ENCODE measurements at places on chromosomes 4 and X.

DNA sequence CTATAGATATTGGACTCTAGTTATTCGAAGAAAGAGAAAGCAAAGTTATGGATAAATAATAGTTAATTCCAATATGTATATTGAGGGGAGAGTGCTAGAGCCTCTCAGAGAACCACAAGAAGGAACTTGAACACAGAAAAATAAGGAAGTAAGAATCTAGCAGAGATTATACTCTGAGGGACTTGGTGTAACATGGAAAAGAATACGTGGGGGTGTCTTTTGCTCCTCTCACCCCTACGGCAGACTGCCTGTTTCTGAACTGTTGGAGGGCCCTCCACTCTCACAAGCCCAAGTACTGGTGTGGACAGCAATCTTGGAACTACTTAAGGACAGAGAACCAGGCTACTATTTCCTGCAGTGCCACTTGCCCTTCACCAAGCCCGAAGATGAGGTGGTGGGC lies 1174.4 kb upstream of the PCDH10 start:
- DNase-seq: no peak

DNA sequence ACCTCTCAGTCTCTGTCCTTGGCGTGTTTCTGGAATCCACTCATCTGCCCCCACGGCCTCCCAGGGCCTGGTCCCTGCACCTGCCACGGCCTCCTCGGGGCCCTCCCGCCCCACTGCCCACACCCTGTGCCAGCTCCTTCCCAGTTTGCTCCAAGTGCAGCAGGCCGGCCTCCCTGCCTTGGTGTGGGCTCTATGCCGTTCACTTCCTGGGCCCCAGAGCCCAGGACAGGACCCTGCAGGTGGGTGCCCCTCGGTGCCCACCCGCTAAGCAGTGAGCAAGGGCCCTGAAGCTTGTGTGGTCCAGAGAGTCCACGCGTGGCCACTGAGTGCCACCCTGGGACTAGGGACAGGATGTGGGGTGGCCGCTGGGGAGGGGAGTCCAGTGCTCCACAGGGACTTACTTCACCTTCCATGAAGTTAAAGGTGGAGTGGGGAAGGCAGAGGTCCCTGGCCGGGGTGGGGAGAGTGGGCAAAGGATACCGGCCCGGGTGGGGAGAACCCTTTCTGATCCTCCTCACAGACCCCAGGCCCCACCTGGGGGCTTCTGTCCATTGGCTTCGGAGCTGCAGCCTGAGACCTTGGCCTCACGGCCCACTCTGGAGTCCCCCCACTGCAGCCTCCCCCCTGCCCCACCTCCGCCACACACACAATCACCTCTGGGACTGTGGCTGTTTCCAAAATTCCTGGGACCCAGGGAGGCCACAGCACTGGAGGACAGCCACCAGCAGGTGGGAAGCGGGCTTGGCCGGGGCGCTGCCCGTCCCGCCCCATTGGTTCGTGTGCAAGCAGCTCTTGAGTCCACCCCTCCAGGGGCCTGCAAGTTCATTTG lies 60.0 kb upstream of the NKX1-1 start:
- no peak for DNase-seq

GRCh38 chrX:104166735-104167436 lies 633 bp downstream of the FAM199X start:
- DNase-seq: no peak

DNA sequence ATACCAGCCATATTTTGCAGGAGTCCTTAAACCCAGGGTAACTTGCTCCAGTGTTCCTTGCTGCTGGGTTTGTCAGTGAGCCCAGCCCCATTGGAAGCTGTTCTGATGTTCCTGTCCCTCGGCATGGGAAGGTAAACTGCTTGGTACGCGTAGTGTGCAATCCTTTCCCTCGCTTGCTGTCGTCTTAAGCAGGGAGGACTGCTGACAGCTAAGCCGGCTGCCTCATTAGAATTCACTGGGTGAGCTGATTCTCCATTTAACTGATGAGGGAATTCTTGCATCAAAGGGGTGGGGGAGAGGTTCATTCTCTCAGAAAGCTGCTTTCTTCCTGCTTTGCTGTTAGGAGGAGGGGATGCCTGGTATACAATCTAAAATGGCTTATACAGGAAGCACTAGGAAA lies 164.6 kb downstream of the MID1IP1 start:
- no peak for DNase-seq

GRCh38 chrX:140817943-140818342 lies 108.4 kb downstream of the LINC00632 start:
- DNase-seq: no peak

- peak; percentile 4 for DNase-seq
These were observed 30.4 kb upstream of the TMSB15A start for GRCh38 chrX:102546828-102547493.

DNA sequence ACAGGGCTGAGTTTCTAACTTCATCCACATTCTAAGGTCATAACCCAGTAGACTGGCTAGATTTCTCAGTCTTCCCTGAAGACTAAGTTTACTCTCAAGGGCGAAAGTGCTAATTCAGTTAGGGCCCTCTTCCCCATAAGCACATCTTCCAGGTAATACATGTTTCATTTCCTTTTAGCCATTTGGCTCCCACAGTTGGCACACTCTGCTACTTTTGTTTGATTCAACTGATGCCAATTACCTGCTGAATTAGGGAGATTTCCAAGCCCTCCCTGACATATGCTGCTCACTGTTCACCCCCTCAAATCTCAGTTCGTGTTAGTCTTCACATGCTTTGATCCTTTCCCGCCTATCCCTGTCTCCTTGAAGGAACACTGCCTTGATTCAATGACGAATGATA lies 17.0 kb upstream of the WDR17 start:
- no peak for DNase-seq

GRCh38 chrX:152632445-152633097 lies 5.1 kb upstream of the GABRQ start:
- no peak for DNase-seq

- no peak for DNase-seq
These were observed 23.5 kb downstream of the RAP1GDS1 start for GRCh38 chr4:98284640-98285046.

GRCh38 chr4:137067735-137068134 lies 464.6 kb downstream of the PCDH18 start:
- DNase-seq: no peak

- DNase-seq: no peak
These were observed 173.1 kb upstream of the KLF3 start for GRCh38 chr4:38490753-38491446.

GRCh38 chr4:77052352-77052751 lies 23.4 kb downstream of the CCNI start:
- peak; percentile 58 for DNase-seq

GRCh38 chrX:136097871-136098805 lies 49.2 kb upstream of the FHL1 start:
- no peak for DNase-seq

DNA sequence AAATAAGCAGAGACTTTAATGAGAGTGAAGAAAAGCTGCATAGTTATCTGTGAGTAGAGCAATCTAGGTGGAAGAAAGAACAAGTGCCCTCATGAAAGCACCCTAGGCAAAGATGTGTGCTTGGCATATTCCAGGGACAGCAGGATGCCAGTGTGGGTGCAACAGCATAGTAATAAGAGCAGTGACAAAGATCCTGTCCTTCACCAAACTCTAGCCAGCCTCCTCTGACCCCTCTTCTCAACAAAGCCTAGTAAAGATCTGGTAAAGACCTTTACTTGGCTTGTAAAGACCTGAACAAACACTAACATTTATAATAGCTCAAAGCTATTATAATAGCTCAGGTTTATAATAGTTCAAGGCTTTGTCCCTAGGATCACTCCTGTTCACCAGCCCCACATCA lies 735.4 kb downstream of the PCDH7 start:
- DNase-seq: no peak

DNA sequence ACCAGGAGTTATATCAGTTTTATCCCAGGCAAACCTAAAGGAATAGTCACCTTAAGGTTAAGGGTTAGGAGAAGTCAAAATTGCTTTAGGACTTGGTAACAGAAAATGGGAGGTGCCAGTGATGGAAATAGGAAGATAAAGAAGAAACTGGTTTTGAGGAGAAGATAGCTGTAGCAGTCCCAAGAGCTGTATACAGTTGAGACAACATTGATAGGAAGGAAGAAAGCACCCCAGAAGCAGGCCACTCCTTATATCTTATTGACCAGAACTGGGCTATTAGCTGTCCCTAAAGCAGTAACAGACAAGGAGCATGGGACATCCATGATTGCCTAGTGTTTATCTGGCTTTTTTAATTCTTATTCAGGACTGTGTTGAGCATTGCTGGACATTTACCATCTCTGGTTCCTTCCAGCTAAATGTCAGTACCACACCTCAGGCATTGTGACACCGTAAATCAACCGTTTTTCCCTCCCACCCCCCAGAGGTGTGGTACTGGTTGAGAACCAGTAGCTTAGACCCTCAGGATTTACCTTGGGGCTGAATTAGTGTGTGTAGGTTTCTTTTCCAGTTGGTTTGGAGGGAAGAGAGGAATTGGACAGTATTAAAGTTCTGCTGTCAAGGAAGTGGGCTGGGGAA lies 2.0 kb upstream of the PGRMC2 start:
- DNase-seq: no peak

DNA sequence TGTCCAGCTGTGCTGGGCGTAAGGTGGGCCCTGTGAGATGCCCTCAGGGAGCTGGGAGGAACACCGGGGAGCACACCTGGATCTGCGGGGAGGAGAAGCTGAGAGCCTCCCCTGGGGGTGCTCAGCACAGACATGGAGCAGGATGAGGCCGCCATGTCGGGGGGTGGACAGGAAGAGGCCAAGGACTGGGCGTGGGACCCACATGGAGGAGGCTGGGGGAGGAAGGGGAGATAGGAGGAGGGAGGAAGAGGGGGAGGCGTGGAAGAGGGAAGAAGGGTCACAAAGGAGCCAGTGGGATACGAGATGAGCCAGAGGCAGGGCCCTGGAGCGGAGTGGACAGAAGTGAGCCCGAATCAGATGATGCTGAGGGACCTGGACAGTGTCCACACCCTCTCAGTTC lies 66.3 kb downstream of the ZFYVE28 start:
- DNase-seq: peak; percentile 6

GRCh38 chrX:6120329-6120728 lies 108.3 kb downstream of the NLGN4X start:
- DNase-seq: no peak

- no peak for DNase-seq
These were observed 719 bp upstream of the BGN start for GRCh38 chrX:153494061-153494460.

GRCh38 chrX:68299898-68300297 lies 133.4 kb downstream of the OPHN1 start:
- DNase-seq: no peak

- no peak for DNase-seq
These were observed 23.7 kb downstream of the TLR6 start for GRCh38 chr4:38832624-38833528.

DNA sequence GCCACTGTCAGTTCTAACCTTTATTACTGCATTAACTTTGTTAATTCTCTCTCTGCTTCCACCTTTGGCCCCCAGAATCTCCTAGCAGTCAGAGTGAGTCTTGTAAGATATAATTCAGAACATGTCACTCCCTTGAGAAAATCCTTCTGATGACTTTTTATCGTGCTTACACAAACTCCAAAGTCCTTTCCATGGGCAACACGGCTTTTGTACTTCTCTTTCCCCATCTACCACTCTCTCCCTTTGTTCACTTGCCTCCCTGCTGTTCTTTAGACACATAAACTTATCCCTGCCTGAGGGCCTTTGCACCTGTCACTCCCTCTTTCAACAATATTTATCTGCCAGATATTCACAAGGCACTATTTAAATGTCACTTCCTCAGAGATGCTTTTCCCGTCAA lies 64.8 kb downstream of the MAOB start:
- DNase-seq: no peak

- DNase-seq: no peak
These were observed 223.3 kb upstream of the MAGEB2 start for GRCh38 chrX:29992083-29992482.

All from T-helper 17 cell (primary cell).